ENCODE measurements at places on chromosomes 13 and 19.

GRCh38 chr19:29560313-29561075 lies 34.7 kb downstream of the VSTM2B start:
- DNase-seq: no peak

GRCh38 chr19:49818649-49819370 lies 721 bp downstream of the MED25 start:
- DNase-seq: no peak

DNA sequence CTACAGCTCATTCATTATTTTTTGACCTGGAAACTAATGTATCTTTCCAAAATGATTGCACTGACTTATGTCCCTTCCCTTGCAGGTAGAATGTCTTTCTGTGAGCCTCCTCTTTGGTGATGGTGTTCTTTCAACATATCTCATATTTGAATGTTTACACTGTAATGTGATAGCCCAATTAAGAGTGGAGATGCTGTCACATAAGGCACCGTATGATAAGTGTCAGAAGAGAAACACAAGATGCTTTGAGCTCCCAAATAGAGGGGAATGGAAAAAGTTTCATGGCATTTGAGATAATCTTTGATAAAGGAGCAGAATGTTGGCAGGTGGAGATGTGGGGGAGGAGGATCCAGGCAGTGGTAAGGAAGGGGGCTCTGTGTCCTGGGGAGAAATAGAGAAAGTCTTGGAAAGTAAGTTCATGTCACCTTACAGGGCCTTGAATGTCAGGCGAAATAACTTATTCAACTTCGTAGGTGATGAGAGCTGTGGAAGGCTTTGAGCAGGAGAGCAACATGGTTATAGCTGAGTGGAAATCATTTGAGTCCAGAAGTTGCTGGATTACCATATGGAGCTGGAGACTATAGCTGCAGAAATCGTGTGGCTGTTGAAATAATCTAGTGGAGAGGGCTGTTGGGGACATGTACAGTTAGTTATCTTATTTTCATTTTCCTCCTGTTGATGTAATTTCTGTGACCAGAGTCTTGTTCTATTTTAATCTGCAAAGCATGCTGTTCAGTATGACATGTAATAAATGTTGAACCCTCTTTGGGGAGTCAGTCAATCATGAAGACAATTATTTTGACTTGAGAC lies 10.3 kb upstream of the RNF113B start:
- no peak for DNase-seq

- no peak for DNase-seq
Observed at GRCh38 chr13:84590663-84591062, 708.4 kb upstream of the SLITRK1 start.

DNA sequence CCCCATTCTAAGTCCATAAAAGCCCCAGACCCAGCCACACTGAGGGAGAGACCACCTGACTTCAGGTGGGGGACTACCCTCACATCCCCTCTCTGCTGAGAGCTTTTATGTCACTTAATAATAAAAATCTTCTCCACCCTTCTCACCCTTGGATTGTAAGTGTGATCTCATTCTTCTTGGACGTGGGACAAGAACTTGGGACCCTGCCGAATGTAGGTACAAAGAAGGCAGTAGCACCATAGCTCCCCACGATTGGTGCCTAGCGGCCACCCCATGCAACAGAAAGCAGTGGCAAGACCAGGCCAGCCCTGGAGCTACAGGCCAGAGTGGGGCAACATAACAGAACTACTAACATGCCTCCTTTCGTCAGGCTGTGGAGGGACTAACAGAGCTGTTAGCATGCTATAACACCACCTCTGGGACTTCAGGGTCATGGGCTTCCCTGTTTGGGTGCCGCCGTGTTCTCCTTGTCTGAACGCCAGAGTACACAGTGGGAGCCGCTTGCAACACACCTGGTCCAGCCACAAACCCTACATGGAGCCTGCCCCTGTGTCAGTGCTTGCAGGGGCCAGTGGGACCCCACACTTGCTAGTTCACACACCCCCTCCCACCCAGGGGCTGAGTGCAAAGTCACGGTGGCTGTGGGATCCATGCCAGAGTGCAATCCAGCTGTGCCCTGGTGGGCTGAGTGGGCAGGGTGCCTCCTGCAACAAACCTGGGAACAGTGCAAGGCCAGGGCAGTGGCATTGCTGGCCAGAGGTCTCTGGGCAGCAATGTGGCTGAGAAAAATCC lies 5.2 kb upstream of the FBXO17 start:
- no peak for DNase-seq

DNA sequence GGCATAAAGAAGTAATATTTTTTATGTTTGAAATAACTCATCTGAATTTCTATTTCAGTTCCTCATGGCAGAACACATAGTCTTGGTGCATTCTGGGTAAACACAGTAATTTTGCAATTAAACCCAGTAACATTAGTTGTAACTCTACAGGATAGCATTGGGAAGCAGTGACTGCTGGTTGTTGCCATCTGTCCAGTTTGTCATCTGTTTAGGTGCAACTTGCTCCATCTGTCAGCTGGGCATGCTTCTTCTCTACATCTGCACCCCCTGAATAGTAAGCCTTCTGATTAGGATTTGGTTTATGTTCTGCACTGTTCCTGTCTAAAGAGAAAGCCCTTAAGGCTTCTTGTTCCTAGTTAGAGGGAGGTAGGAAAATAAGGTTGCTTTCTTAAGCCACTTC lies 63.5 kb upstream of the CSNK1A1L start:
- DNase-seq: no peak

DNA sequence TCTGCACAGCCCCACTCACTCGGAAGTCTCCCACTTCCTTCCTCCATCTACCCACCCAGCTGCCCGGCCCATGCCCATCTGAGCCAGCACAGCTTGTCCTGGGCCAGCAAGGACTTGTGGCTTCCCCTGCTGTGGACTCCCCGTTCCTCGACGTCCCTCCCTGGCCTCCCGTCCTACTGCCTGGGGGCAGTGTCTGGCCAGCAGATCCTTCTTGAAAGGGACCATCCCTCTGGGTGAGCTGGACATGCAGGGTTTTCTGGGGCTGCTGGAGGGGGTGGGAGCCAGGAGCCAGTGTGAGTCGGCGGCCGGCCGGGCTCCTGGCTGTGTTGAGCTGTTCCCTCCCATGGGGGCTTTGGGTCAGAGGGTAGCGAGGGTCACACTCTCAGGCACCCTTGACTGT lies 26.7 kb downstream of the CRTC1 start:
- DNase-seq: no peak

- no peak for DNase-seq
Observed at GRCh38 chr13:77533875-77534788, 1.4 kb upstream of the SCEL start.

GRCh38 chr13:46643165-46643777 lies 90.3 kb downstream of the LRCH1 start:
- DNase-seq: no peak
